ENCODE measurements at places on chromosomes 1 and 21. TPM values are rescaled to one million over a fixed set of nuclear protein-coding genes. Genes with fewer than 3 reads are reported as not detected.

- no peak for DNase-seq
Measured at GRCh38 chr1:186792870-186793581, 35.7 kb upstream of the PLA2G4A start.

- no peak for DNase-seq
Measured at GRCh38 chr1:219564109-219564508, 48.8 kb downstream of the ZC3H11B start.

DNA sequence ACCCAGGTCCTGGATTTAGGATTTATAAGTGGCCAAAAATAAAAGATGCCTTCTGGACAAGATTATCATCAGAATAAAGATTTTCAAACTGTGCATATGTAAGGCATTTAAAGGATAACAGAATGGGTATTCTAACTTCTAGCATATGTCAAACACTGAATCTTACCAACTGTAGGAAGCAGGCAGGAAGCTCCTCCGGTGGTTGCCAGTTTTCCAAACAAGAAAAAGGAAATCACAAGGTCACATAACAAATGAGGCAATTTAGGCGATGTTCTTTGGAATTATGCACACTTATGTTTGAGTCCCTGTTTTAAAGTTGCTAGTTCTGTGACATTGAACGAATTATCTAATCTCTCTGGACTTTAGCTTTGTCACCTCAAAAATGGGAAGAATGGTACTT lies 48.9 kb downstream of the ATP6V1G3 start:
- DNase-seq: no peak

GRCh38 chr1:154347961-154348360 lies 22.6 kb downstream of the ATP8B2 start:
- no peak for DNase-seq

- DNase-seq: no peak
Measured at GRCh38 chr1:7218210-7218832, 433.1 kb downstream of the CAMTA1 start.

Gene SEC16B
- not detected for polyA plus RNA-seq

Gene UBAP2L
- 70.5 TPM for polyA plus RNA-seq

DNA sequence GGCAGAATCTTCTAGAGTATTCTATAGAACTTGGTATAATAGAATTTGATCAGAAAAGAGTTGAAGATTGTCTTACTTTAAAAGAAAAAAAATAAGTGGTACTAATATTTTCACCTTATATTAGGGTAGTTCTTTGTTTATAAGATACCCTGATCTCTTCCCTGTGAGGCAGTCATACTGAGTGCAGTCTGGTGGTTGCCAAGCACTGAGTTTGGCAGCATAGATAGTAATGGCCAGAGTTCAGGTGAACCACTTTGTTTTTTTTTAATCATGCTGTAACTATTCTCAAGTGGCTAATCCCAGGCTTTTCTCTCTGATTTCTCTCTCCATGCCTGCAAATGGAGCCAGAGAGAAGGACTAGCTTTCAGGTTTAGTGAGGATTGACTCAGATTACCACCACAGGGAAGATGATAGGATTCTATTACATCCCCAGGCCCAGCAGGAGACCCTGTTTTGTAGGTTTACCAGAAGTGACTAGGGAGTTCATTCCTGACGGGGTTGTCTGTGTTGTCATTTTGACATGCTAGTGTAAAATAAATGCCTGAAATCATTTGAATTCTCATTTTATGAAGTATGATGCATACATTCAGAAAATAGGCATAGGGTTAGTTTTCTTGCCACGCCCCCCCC lies 16.7 kb downstream of the KDM1A start:
- DNase-seq: no peak

- no peak for DNase-seq
Measured at GRCh38 chr1:205920861-205921569, 22.2 kb downstream of the SLC26A9 start.

DNA sequence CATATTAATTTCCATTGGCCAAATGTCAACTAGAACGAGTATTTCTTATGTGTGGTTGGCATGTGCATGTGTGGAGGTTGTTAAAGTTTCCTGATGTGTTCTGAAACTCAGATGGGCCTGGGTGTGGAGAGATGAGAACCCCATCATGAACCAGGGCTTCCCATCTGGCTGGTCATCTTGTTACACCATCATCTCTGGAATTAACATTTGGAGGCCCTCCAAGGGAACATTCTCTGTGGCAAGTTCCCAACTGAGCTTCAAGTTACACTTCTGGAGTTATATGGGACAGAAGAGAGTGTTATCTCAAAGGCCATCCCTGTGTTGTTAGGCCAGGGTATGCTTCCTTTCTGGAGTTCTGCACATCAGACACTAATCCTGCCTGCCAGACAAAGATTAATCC lies 183.6 kb downstream of the TTLL7 start:
- DNase-seq: no peak

GRCh38 chr1:22685591-22686059 lies 25.0 kb upstream of the EPHB2 start:
- DNase-seq: no peak

GRCh38 chr1:184945029-184945428 lies 29.3 kb downstream of the NIBAN1 start:
- no peak for DNase-seq
